ENCODE measurements at places on chromosomes 6 and 20. TPM values are rescaled to one million over a fixed set of nuclear protein-coding genes. Genes with fewer than 3 reads are reported as not detected.
A peak's percentile ranks its signal among the peaks of the same experiment; 100 is the strongest.

Gene ZNF831
- total RNA-seq, result 1.3 TPM

Gene CLIC5
- total RNA-seq, result 7.2 TPM

Gene CRISP2
- not detected for total RNA-seq

Gene SPDEF
- total RNA-seq, result not detected

Gene TRDN
- total RNA-seq, result not detected

Gene ULBP1
- not detected for total RNA-seq

Gene SLC2A10
- 18.5 TPM for total RNA-seq

Gene DEFB116
- total RNA-seq, result not detected

Gene MYO6
- total RNA-seq, result 12.2 TPM

Gene BPIFB4
- not detected for total RNA-seq

Gene ZKSCAN3
- 8.1 TPM for total RNA-seq

Gene SPTLC3
- total RNA-seq, result 12.5 TPM

Gene MUC21
- total RNA-seq, result not detected

Gene SSTR4
- not detected for total RNA-seq

Gene TSBP1
- total RNA-seq, result not detected

DNA sequence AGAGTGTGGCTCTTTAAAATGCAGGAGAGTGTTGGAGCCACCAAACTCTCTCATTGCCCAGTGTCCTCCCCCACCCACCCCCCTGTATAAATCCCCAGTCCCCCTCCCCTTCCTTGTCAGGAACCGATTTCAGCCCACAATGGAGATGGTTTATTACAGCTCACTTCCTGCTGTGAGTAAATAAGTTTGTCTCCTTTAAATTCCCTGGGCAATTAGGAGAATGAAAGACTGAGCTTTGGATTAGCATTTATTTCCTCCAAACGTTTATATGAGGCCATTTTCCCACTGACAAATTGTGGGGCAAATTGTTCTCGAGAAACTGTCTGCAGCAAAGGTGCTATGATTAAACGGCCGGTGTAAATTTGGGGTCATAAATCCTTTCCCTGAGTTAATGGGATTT, 128.8 kb downstream of the DHX35 start:
- DNase-seq, result no peak

- no peak for DNase-seq
Measured at GRCh38 chr20:62186096-62186426, 3.2 kb downstream of the MTG2 start.

DNA sequence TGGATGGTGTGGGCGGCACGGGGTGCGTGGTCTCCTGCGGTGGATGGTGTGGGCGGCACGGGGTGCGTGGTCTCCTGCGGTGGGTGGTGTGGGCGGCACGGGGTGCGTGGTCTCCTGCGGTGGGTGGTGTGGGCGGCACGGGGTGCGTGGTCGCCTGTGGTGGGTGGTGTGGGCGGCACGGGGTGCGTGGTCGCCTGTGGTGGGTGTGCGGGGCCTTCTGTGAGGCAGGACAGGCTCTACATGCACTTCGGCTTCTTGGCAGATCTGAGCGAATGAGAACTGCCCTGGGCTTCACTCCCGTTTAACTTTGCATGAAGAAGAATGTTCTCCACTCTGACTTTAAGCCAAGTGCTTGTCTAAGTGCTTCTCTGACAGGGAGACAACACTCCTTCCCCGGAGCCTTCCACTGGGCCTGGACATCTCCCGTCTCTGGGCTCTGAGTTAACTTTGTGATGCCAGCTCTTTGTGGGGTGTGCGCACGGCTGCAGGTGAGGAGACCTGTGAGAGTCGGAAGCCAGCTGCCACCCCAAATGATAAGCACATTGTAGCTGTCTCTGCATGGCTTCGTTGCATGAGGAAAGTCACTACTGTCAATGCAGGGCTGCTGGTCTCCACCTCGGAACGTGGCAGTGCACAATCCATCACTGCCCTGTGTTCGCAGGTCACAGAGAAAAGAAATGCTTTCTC, 244.8 kb downstream of the DLL1 start:
- no peak for DNase-seq

GRCh38 chr6:84086545-84087429, 53.2 kb downstream of the MRAP2 start:
- no peak for DNase-seq

DNA sequence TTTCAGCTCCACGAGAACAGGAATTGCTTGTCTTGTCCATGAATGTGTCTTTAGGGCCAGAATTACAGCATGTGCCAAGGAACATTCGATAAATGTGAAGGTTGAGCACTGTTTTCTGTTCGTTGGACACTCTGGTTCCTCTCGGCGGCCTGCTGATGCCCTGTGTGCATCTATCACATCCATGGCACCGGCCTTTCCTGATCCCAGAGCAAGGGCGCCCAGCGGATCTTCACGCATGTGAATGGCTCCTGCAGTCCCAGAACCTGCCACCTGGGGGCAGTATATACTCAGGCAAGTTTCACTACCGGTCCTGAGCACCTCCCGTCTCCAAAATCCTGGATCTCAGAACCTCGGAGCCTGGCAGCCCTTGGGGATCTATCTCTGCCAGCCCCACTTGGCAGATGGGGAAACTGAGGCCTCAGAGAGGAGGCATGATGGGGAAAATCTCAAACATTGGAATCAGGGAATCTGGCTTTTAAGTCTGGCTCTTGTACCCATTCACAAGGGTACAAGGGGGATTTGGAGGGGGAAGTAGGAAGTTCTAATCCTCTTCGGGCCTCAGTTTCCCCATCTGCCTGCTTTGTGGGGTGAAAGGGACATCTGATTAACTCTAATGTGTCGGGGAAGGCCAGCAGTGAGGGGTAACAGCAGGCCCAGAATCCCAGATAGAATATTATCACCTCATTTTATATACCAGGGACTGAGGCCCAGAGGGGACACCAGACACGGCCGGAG, 4.3 kb upstream of the CEBPB start:
- peak; percentile 98 for DNase-seq

DNA sequence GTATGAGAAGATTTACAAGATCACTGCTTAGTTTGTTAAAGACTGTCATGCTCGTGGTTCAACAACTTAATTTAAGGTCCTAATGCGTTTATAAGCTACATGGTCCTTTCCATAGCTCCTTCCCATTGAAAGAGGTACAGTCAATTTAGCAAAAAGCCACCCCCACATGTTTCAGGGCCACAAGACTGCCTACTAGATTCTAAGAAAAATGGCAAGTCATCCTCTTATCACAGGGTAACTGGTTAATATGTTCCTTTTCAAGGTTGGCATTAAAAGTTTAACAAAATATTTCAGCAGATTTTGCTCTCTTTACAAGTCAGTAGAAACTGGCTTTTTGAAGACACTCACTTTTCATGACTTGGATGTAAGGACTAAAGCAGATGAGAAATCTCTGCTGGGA, 15.7 kb downstream of the GSTA3 start:
- DNase-seq, result no peak

DNA sequence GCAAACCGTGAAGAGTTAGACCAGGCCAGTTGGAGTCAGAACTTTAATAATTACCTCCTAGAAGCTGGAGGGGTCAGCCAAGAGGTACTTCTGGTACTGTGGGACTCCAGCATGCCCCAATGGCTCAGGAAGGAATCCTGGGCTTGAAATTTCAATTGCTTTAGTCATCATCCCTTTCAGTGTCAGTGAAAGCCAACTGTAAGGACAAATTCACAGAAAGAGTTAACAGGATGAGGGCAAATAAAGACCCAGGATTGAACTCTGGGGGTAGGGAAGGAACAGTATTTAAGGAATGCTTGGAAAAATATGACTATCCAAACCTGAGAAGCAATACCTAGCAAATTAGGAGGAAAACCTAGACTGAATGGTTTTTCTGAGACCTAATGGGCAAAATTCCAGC, 735.1 kb upstream of the MARCKS start:
- no peak for DNase-seq

GRCh38 chr20:20832715-20833114, 120.3 kb upstream of the RALGAPA2 start:
- DNase-seq, result no peak

DNA sequence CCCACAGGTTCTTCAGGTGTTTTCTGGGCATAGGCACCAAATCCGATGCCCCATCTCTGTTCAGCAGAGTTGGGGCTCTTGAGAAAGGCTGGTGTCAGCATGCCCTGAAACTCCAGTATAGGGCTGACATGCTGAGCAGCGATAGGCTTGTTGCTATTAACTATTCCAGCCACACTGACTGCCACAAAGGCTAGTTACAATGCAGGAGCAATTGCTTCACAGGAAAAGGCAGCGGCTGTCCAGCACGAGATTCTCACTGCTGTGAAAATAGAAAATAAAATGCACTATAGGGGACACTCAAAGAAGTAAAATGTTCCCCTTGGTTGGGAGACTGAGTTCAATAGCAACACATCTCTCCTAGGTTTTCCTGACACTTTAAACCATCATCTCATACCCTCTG, 112.4 kb downstream of the BFSP1 start:
- DNase-seq, result no peak

- no peak for DNase-seq
Measured at GRCh38 chr6:42915732-42916131, at the start of gene PTCRA. Gene PTCRA (plus strand): TSS chr6:42916053. CDS start chr6:42916070, 17 bp downstream.

DNA sequence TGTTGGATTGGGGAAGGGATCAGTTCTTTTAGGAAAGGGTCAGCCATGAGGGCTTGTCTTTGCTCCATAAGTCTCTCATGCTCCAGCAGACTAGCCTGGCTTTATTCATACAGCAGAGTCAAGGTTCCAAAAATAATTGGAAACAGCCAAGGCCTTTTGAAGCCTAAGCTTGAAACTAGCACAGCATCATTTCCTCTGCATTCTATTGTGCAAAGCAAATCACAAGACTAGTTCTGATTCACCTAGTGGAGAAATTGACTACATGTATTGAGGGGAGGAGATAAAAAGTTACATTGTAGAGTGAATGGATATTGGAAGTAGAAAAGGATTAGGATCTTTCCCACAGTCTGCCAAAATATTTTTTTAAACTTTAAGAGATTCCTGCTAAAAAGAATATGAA, 159.3 kb upstream of the PLCB4 start:
- DNase-seq, result no peak

GRCh38 chr6:20985821-20986220, 451.6 kb downstream of the CDKAL1 start:
- no peak for DNase-seq

DNA sequence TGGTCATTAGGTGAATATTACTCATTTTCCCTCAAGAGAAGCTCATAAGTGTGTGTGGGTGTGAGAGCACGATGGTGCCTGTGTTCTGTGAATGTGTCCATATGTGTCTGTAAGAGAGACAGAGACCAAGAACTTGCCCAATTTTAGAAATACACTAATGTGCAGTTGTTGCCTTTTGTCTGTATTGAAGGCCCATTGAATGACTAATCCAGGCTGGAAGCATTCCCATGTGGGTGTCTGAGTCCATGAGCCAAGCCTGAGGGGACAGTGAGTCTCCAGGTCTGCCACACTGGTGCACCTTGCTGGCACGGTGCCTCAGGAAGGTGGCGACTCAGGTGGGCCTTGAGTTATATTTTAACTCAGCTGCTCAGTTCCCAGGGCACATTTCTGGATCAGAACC, 25.5 kb upstream of the ASXL1 start:
- no peak for DNase-seq

- DNase-seq, result no peak
Measured at GRCh38 chr6:13273202-13273930, 55.0 kb downstream of the TBC1D7 start.

GRCh38 chr20:37223053-37223452, 38.6 kb downstream of the GHRH start:
- no peak for DNase-seq

DNA sequence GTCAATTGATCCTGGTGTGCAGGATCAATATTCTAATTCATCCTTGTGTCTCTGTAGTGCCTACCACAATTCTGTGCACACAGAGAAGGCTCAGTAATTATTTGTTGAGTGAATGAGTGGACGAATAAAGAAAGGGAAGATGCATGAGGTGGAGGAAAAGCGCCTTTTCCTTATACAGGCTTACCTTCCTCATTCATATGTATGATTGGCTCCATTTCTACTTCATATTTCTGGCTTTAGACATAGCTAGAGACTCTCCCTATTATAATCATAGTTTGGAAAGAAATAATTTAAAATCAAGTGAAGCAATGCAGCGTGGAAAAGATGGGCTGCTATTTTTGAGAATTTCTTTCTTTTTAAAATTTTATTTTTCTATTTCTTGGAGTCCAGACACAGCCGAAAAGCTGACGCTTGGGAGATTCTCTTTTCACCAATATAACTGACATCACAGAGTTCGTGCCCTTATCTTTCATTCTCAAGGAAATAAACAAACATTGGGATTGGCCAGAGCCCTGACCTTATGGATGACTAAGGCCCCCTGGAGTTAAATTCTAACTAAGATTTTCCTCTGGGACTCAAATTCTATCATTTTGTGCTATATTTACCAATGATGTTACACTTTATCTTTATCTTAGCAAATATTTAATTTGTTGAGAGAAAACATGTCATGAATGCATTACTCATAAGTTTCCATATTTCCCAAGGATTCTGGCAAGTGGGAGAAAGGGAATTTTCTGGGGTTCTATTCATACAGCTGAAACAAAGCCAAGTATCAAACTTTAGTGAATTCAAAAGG, 48.1 kb downstream of the PRL start:
- no peak for DNase-seq

- DNase-seq, result peak; percentile 7
Measured at GRCh38 chr6:157329829-157330228, 6.5 kb upstream of the TMEM242 start.

- DNase-seq, result no peak
Measured at GRCh38 chr6:44004625-44005506, 122.4 kb downstream of the MRPL14 start.

DNA sequence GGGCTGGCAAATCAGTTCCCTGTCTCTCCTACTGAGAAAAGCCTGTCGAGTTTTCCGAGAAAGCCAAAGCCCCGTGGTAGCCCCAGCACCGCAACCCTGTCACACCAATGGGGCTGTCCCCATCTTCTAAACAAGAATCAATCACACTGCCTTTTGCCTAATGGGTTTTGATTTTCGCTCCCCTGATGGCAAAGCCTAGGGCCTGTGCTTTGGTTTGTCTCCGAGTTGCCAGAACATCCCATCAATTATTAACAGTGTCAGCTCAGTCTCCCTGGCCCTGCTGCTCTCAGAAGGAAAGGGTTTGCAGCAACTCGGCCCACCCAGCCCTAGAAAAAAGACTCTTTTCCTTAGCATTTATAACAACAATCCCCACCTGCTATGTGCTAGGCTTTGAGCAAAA, 4.2 kb downstream of the KCNB1 start:
- DNase-seq, result no peak

GRCh38 chr20:13683833-13684232, 45.1 kb upstream of the TASP1 start:
- no peak for DNase-seq

GRCh38 chr6:25835442-25836283, 3.8 kb upstream of the SLC17A1 start:
- DNase-seq, result no peak

Measured in esophagus muscularis mucosa (tissue), 4 donors.